ENCODE measurements at places on chromosomes 11 and 22.

DNA sequence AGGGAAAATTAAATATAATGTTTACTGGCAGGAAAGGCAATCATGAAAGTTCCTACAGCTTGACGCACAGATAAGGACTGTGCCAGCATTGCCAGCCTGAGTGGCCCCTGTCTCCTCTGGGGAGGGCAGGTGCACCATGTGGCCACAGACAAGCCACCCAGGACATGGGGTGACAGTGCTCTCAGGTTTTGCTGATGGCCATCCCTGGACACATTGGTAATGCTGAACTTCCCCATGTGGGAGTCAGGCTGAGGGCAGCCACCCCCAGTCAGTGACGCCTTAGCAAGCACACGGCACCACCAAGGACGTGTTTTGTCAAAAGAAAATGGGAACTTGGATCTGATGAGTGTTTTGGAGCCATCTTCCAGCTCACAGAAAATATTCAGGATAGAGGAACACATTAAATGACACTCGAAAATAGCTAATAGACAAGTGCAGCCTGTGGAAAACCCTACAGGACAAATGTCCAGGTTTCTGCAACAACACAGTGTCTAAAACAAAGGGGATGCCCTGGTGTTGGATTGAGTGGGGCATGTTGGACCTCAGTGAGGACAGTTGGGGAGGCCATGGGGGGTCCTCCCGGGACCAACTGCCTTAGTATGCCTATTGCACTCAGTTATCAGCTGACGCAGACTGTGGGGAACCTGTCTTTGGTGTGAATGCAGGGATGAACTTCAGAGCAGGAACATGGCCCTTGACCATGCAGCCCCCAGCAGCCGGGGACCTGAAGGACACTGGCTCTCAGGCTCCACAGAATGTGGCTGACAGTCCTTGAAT is 1450.5 kb downstream of the BRD1 start:
- no peak for DNase-seq

GRCh38 chr11:107567739-107568335 is 2.3 kb upstream of the ALKBH8 start:
- DNase-seq: no peak

- no peak for DNase-seq
Observed at GRCh38 chr22:27980424-27981148, 61.5 kb upstream of the PITPNB start.

DNA sequence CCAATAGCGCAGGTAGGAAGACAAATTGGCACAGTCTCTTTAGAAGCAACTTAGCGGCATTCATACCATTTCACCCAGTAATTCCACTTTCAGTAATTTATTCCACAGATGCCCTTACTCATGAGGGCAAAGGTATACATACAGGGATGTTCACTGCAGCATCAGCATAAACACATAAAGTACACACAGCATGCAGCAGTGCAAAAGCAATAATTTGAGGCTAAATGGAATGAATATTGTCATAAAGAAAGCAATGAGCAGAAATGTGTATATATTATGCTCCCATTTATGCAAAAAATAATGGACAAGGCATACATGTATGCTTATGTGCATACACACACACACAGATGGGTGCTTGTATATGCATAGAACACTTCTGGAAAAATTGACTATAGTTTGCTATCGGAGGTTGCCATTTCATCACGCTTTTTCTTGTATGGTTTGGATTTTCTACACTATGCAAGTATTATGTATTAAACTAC is 50.2 kb downstream of the TECTA start:
- DNase-seq: no peak

GRCh38 chr11:21727102-21727501 is 465.8 kb upstream of the ANO5 start:
- no peak for DNase-seq

DNA sequence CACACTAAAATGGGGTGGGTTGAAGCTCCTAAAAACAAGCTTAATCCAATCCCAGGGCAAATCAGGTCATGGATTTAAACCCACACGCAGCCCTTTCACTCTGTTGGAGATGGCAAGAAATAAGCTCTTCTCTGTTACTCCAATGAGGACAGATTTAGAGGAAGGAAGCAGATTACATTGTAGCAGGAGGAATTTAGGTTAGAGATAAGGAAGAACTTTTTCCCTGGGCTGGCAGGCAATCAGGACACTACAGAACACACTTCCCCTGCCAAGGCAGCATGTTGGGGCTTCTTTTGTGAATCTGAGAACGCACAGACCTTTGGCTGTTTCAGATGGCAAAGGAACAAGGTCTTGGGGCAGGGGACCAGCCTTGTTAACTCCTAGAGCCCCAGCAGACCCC is 46.2 kb downstream of the C11orf58 start:
- DNase-seq: no peak

- no peak for DNase-seq
Observed at GRCh38 chr11:127238321-127238720, 237.8 kb upstream of the KIRREL3 start.

GRCh38 chr11:85299258-85299942 is 327.7 kb downstream of the DLG2 start:
- no peak for DNase-seq

GRCh38 chr11:64372802-64373597 is 14.0 kb downstream of the RPS6KA4 start:
- DNase-seq: peak; percentile 91

DNA sequence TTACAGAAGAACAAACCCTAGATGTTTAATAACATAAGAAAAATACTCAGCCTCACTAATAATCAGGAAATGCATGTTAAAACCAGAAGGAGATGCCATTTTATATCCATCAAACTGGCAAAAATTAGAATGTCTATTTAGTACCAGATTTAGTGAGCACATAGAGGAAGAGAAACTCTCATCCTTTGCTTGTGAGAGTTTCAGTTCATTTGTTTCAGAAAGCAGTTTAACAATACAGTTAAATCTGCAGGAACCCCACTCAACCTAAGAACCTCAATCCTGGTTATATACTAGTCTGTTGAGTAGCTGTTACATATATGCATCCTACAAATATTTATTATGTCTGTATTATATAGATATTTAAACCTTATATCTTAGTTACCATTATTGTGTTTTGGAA is 172.6 kb downstream of the WNT11 start:
- no peak for DNase-seq

- DNase-seq: no peak
Observed at GRCh38 chr11:90840071-90840470, 617.2 kb upstream of the CHORDC1 start.

- no peak for DNase-seq
Observed at GRCh38 chr11:61747192-61747966, 5.1 kb upstream of the MYRF start.

GRCh38 chr11:7575841-7576725 is 62.3 kb downstream of the PPFIBP2 start:
- no peak for DNase-seq

GRCh38 chr11:117814766-117815261 is 9.7 kb downstream of the FXYD2 start:
- peak; percentile 86 for DNase-seq

GRCh38 chr11:60838132-60838531 is 3.8 kb upstream of the CCDC86 start:
- no peak for DNase-seq

DNA sequence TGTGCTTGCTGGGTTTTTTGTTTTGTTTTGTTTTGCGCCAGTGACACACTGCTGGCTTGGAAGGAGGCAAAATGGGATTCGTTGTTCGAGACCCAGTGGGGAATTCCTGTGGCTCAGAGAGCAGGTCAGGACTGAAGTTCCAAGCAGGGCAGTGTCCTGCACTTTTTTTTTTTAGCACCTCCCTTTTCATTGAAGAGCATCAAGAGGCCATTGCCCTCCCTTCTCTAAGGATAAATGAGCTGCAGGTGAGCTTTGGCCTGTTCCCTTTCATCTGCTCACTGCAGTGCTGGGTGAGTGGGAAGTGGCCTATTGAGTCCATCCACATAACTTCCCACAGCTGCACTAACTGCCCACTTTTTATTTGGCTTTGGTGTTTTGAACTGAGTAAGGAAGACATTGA is 87.8 kb downstream of the ARHGAP42 start:
- no peak for DNase-seq
